ENCODE measurements at places on chromosomes 6 and 20. TPM values are rescaled to one million over a fixed set of nuclear protein-coding genes. Genes with fewer than 3 reads are reported as not detected.
A peak's percentile ranks its signal among the peaks of the same experiment; 100 is the strongest.

DNA sequence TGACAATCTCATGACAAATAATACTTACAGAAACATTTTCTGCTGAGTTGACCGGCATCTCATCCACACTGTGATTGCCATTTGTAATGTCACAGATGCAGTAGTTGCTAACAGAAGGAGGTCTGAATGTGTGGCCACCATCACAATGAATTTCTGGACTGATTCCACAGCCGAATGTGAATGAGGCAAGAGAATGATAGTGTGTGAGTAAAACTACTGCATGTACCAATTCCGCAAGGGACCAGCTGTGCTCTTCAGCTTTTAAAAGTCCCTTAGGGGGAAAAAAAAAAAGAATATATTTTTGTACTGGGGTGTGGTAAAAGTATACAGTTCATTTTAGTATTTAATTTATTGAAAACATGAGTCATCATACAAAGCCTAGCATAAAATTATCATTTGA is 96.2 kb downstream of the SESN1 start:
- no peak overlapping the region for H3K4me3 ChIP-seq
- H3K27ac ChIP-seq = no peak overlapping the region
- H3K36me3 ChIP-seq = peaks cover 22% of the 10 kb centered on the region
- no peaks in the 10 kb centered on the region for H3K27me3 ChIP-seq
- no peak for DNase-seq
- H3K4me1 ChIP-seq = peaks cover 13% of the 10 kb centered on the region

DNA sequence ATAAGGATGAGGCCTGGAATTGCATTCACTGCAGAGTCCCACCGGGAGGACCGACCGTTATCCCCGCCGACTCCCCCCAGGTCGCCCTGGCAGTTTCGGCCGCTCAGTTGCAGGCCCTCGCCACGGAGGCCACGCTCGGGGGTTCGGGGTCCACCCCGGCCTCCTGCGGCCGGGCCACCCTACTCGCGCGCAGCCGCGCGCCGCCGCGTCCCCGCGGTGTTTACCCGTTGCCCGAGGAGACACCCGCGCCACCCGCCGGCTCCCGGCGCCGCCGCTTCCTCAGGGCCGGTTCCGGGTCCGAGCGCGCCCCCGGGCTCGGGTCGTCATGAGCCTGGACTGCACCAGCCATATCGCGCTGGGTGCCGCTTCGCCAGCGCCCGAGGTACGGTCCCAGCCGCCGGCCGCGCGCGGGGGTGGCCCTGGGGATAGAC is at the start of gene CCDC170:
Gene CCDC170 (plus strand): TSS at position 214 of the 431 bp plus-strand sequence. CDS start 112 bp downstream, at position 326.
- peak within 1 kb of the TSS; percentile 86 for H3K4me3 ChIP-seq
- H3K27ac ChIP-seq = peak within 1 kb of the TSS; percentile 69
- H3K27me3 ChIP-seq = peaks cover 6% of the 10 kb centered on the region
- H3K4me1 ChIP-seq = peaks cover 21% of the 10 kb centered on the region
- H3K36me3 ChIP-seq = no peaks in the 10 kb centered on the region
- DNase-seq = no peak

- peak; percentile 25 for DNase-seq
- H3K27me3 ChIP-seq = peaks cover 8% of the 10 kb centered on the region
- peaks cover 7% of the 10 kb centered on the region for H3K36me3 ChIP-seq
- H3K4me3 ChIP-seq = no peak overlapping the region
- no peak overlapping the region for H3K27ac ChIP-seq
- H3K4me1 ChIP-seq = peaks cover 19% of the 10 kb centered on the region
Observed at GRCh38 chr20:63858393-63859165, 2.7 kb upstream of the ABHD16B start.

The FKBP1C gene
- 0.63 TPM for total RNA-seq

The MARCKS gene
- 195 TPM for total RNA-seq

The SCRT2 gene
- total RNA-seq = not detected

DNA sequence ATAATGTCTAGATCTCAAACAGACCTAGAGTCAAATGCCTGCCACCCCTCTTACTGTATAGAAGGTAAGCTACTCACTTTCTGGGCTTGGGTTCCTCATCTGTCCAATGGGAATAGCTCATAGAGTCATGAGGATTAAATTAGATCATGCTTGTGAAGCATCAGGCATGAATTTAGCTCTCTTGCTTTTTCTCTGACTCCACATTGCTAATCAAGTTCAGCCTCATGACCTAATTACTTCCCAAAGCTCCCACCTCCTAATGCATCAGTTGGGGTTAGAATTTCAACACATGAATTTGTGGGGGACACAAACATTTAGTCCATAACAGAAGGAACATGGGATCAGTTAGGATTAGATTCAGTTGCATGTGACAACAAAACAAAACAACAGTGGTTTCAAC is 4.6 kb upstream of the DDX27 start:
- no peak overlapping the region for H3K27ac ChIP-seq
- DNase-seq = no peak
- H3K36me3 ChIP-seq = peaks cover 16% of the 10 kb centered on the region
- peaks cover 15% of the 10 kb centered on the region for H3K4me1 ChIP-seq
- H3K4me3 ChIP-seq = no peak overlapping the region

The ULBP2 gene
- 15.8 TPM for total RNA-seq

The PAQR8 gene
- total RNA-seq = 3.1 TPM

- H3K27me3 ChIP-seq = peaks cover 3% of the 10 kb centered on the region
- H3K4me3 ChIP-seq = no peak overlapping the region
- no peaks in the 10 kb centered on the region for H3K36me3 ChIP-seq
- DNase-seq = no peak
- H3K27ac ChIP-seq = no peak overlapping the region
Observed at GRCh38 chr20:23024701-23025100, 10.4 kb upstream of the SSTR4 start.

The ZNF334 gene
- total RNA-seq = 1.4 TPM

The CDSN gene
- not detected for total RNA-seq

DNA sequence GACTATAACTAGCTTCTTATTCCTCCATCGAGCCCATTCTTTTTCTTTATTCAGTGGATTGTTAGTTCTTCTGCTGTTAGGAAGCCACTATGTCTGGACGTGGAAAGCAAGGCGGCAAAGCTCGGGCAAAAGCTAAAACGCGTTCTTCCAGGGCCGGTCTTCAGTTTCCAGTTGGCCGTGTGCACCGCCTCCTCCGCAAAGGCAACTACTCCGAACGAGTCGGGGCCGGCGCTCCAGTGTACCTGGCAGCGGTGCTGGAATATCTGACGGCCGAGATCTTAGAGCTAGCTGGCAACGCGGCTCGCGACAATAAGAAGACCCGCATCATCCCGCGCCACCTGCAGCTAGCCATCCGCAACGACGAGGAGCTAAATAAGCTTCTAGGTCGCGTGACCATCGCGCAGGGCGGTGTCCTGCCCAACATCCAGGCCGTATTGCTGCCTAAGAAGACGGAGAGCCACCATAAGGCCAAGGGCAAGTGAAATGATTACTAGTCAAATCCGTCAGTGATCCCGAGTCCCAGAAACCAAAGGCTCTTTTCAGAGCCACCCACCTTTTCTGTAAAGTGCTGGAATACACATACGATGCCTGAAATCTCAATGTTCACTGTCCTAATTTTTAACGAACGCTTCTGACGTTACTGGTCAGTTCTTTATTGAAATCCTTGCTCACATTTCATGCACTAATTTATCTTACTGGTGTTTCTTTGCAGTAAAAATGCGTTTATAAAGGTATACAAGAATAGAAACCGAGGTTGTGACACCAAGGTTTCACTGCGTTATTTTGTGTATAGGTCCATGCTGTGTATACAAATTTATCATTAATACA is 129.9 kb downstream of the HFE start:
- no peak overlapping the region for H3K4me3 ChIP-seq
- H3K4me1 ChIP-seq = no peaks in the 10 kb centered on the region
- H3K36me3 ChIP-seq = no peaks in the 10 kb centered on the region
- no peak overlapping the region for H3K27ac ChIP-seq
- DNase-seq = peak; percentile 92

DNA sequence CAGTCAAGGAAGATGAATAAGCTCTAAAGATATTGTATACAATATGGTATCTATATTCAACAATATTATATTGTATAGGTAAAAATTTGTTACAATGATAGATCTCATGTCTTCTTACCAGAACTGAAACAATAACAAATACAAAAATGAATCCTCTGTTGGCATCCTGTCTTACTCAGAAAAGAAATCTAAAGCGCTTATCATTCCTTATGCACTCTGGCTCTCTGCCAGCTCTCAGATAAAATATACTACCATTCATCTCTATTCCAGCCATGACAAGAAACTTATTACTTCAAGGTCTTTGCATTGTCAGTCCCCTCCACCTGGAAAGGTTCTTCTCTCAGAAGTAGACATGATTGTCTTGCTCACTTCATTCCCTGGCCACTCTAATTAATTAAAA is 138.6 kb downstream of the THEMIS start:
- H3K4me3 ChIP-seq = no peak overlapping the region
- no peaks in the 10 kb centered on the region for H3K36me3 ChIP-seq
- H3K27ac ChIP-seq = no peak overlapping the region
- DNase-seq = no peak
- no peaks in the 10 kb centered on the region for H3K27me3 ChIP-seq
- H3K4me1 ChIP-seq = no peaks in the 10 kb centered on the region

The NKX2-2 gene
- total RNA-seq = 0.63 TPM

The OR5V1 gene
- not detected for total RNA-seq

DNA sequence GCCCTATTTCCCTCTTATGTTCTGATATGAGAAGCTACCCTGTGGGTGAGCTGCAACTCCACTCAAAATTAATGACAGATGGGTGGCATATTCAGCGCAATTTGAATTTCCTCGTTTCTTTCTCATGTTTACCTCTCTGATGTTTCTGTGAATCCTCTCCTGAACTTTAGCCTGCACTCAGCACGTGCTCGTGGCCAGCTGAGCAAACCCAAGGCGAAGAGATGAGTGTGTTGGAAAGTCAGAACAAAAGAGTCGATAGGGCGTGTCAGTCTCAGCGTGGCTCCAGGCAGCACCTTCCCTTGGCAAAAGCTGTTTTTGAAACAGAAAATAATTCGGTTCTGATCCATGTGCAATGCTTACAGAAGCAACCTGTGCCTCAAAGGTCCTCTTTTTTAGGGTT is 226.1 kb upstream of the GMDS start:
- no peak overlapping the region for H3K27ac ChIP-seq
- DNase-seq = no peak
- H3K4me3 ChIP-seq = no peak overlapping the region
- H3K4me1 ChIP-seq = peaks cover 5% of the 10 kb centered on the region

DNA sequence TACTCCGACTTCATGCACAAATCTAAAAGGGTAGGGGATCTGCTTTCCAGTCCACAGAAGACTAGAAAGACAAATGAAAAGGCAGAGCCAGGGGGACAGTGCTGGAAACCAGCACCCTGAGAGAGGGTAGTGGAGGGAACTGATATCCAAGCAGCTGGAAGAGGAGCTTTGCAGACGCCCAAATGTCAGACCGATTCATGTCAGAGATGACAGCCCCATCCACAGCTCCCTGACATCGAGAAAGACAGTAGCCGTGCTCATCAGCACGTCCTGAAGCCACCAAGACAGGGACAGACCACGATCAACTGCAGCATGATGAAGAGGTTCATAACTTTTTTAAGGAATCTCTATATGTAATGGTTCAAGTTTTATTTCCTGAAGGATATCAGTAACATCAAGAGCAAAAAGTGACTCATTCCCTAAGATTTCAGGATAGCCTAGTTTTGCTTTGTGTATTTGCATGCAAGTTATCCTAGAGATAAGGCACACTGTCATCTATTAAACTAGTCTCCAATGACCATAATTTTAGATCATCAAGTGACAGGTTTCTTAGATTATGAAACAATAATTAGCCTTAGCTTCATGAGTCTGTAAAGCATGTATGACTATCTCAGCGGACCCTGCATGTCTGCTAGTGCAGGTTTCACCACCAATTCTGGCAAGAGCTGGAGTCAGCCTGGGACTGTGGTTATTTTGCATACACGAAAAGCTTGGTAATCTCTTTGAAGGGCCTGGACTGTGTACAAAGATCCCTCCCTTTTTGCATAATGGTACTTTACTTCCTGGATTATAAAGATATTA is 43.0 kb downstream of the PRDM1 start:
- H3K4me3 ChIP-seq = peak overlapping the region; percentile 76
- H3K27me3 ChIP-seq = no peaks in the 10 kb centered on the region
- peaks cover 43% of the 10 kb centered on the region for H3K4me1 ChIP-seq
- peak; percentile 97 for DNase-seq
- peak overlapping the region; percentile 81 for H3K27ac ChIP-seq
- peaks cover 1% of the 10 kb centered on the region for H3K36me3 ChIP-seq

- no peaks in the 10 kb centered on the region for H3K27me3 ChIP-seq
- no peaks in the 10 kb centered on the region for H3K36me3 ChIP-seq
- H3K4me3 ChIP-seq = no peak overlapping the region
- no peak for DNase-seq
- H3K4me1 ChIP-seq = peaks cover 12% of the 10 kb centered on the region
- no peak overlapping the region for H3K27ac ChIP-seq
Observed at GRCh38 chr20:5172167-5172601, 45.4 kb downstream of the CDS2 start.

DNA sequence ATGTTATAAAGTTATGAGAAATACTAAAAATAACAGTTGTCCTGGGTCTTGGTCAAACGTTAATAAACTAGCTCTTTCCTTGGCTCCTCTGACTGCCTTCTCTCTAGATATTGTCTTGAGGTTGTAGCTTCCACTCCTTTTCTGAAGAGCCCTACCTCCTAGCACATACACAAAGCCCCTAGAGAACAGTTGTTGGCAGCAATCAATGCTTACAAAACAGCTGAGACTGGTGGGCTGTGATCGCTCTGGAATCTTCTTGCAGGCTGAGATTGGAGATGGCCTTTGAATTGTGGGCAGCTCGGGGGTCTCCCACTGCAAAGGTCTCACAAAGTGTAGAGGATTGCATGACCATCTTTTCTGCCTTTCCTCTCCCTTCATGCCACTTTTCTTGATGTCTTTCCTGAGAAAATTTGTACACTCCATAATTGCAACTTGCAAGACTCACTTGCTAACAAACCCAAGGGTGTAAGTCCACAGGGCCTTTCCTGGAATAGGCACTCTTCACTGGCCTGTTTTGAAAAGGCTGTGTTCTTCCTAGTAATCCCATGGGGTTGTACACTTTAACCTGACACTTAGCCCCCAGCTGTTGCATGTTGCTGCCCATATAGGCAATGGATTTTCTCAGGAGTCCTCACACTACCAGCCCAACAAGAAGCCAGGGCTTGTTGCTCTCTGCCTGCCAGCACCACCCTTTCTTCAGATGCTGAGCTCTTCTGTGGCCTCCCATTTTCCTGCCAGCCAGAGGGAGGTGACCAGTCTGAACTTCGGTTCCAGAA is 99.9 kb downstream of the TCP11 start:
- no peaks in the 10 kb centered on the region for H3K36me3 ChIP-seq
- H3K4me1 ChIP-seq = peaks cover 26% of the 10 kb centered on the region
- no peak overlapping the region for H3K27ac ChIP-seq
- no peak for DNase-seq
- H3K4me3 ChIP-seq = no peak overlapping the region

The LAMA5 gene
- 2.3 TPM for total RNA-seq

Data from HFFc6 (cell line).